Osteoblast (primary cell): ENCODE measurements at places on chromosomes 1 and 21. TPM values are rescaled to one million over a fixed set of nuclear protein-coding genes. Genes with fewer than 3 reads are reported as not detected.

- H3K4me1 ChIP-seq: peaks cover 27% of the 10 kb centered on the region
- H3K36me3 ChIP-seq: peaks cover 7% of the 10 kb centered on the region
- H3K4me3 ChIP-seq: no peak overlapping the region
- H3K27ac ChIP-seq: no peak overlapping the region
- DNase-seq: no peak
These were observed 3.0 kb downstream of the NFIA start for GRCh38 chr1:61085206-61085982.

The SELENON gene
- 33.7 and 45.1 TPM in 2 replicates for total RNA-seq

DNA sequence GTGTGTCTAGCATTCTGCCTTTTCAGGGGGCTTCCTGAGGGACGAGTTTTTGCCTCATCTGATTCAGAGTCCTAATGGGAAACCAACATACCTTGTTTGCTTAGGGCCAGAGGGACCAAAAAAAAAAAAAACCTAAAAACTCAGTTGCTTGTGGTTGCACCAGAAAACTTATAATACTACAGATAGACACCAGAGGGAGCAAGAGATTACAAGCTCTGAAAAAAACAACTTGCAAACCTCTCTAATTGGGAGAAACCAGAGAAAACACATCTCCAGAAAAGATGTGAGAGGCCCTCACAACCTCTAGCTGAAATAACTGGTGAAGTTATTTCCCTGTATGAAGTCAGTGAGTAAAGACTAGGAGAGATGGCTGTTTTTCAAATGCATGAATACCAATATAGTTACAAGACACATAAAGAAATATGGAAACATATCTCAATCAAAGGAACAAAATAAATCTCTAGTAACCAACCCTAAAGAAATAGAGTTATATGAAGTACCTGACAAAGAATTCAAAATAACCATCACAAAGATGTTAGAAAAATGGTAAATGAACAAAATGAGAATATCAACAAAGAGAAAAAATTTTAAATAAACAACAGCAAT lies 233.7 kb upstream of the NFIA start:
- H3K27ac ChIP-seq: no peak overlapping the region
- H3K4me3 ChIP-seq: no peak overlapping the region
- H3K4me1 ChIP-seq: no peaks in the 10 kb centered on the region
- no peaks in the 10 kb centered on the region for H3K36me3 ChIP-seq

The HRNR gene
- total RNA-seq: not detected in 2 replicates

DNA sequence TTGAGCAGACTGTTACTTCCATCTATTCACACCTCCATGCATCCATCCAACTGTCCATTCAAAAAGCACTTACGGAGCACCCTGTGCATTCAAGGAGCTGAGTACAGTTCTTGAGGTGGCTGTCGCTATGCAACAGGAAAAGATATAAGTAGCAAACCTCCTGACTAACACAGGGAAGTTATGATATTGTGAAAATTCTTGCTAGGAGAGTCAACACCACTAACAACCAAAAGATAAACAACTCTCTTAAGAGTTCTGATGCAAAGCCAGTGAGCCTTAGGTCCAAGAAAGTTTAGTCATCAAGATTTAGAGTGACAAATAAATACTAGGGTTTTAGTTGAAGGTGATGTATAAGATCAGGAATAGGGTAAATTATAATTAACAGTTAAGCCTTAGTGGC lies 44.5 kb upstream of the TRIM45 start:
- no peaks in the 10 kb centered on the region for H3K27me3 ChIP-seq
- H3K27ac ChIP-seq: no peak overlapping the region
- peak; percentile 62 for DNase-seq
- no peaks in the 10 kb centered on the region for H3K36me3 ChIP-seq
- no peaks in the 10 kb centered on the region for H3K4me1 ChIP-seq
- H3K4me3 ChIP-seq: no peak overlapping the region

GRCh38 chr1:229013981-229014380 lies 256.9 kb upstream of the RAB4A start:
- H3K36me3 ChIP-seq: no peaks in the 10 kb centered on the region
- H3K27ac ChIP-seq: no peak overlapping the region
- H3K4me3 ChIP-seq: no peak overlapping the region
- DNase-seq: no peak
- no peaks in the 10 kb centered on the region for H3K4me1 ChIP-seq

The TEX38 gene
- 0.29 TPM in 1 of 2 replicates, not detected in the other for total RNA-seq

- DNase-seq: no peak
- H3K36me3 ChIP-seq: no peaks in the 10 kb centered on the region
- peaks cover 17% of the 10 kb centered on the region for H3K4me1 ChIP-seq
- H3K4me3 ChIP-seq: no peak overlapping the region
- peaks cover 4% of the 10 kb centered on the region for H3K27me3 ChIP-seq
- peak overlapping the region; percentile 74 for H3K27ac ChIP-seq
These were observed 10.2 kb upstream of the DMRTB1 start for GRCh38 chr1:53449021-53449420.

The C1orf226 gene
- total RNA-seq: under 0.01 and 0.29 TPM in 2 replicates

- no peak overlapping the region for H3K27ac ChIP-seq
- H3K27me3 ChIP-seq: no peaks in the 10 kb centered on the region
- H3K36me3 ChIP-seq: no peaks in the 10 kb centered on the region
- peak; percentile 86 for DNase-seq
- H3K4me1 ChIP-seq: no peaks in the 10 kb centered on the region
These were observed 16.0 kb upstream of the EPS15 start for GRCh38 chr1:51535006-51535592.

- H3K36me3 ChIP-seq: no peaks in the 10 kb centered on the region
- no peak overlapping the region for H3K4me3 ChIP-seq
- peak; percentile 96 for DNase-seq
- peaks cover 48% of the 10 kb centered on the region for H3K4me1 ChIP-seq
These were observed 6.3 kb upstream of the IFNGR2 start for GRCh38 chr21:33396951-33397350.
